ENCODE measurements at places on chromosomes 4 and X. TPM values are rescaled to one million over a fixed set of nuclear protein-coding genes. Genes with fewer than 3 reads are reported as not detected.
A peak's percentile ranks its signal among the peaks of the same experiment; 100 is the strongest.

- no peak for ATAC-seq
Observed at GRCh38 chr4:86970447-86971354, 35.9 kb downstream of the AFF1 start.

GRCh38 chr4:152352622-152353116 lies 183.2 kb downstream of the FBXW7 start:
- ATAC-seq, result peak; percentile 99

- peak; percentile 15 for ATAC-seq
Observed at GRCh38 chrX:133414406-133415275, 648 bp downstream of the GPC4 start.

DNA sequence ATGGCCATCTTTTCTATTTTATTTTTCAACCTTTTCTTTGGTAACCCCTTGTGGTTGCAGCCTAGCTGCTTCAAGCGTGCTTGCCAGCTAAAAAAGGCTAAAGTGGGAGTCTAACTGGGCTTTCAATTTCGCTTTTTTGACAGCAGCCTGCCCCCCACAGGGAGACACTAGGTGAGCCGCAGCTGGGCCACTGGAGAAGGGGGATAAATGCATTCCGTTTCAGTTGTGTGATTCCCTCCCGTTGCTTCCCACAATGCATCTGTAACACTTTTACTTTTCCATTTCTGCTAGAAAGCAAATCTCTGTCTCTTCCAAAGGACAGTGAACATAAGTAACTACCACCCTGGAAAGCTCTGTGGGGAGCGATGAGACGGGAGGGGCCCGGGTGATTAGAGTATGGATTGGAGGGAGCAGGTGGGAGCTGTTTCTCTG lies 86.3 kb upstream of the RAPGEF2 start:
- ATAC-seq, result peak; percentile 87

- peak; percentile 92 for ATAC-seq
Observed at GRCh38 chr4:166308647-166309046, 435.6 kb downstream of the TLL1 start.

DNA sequence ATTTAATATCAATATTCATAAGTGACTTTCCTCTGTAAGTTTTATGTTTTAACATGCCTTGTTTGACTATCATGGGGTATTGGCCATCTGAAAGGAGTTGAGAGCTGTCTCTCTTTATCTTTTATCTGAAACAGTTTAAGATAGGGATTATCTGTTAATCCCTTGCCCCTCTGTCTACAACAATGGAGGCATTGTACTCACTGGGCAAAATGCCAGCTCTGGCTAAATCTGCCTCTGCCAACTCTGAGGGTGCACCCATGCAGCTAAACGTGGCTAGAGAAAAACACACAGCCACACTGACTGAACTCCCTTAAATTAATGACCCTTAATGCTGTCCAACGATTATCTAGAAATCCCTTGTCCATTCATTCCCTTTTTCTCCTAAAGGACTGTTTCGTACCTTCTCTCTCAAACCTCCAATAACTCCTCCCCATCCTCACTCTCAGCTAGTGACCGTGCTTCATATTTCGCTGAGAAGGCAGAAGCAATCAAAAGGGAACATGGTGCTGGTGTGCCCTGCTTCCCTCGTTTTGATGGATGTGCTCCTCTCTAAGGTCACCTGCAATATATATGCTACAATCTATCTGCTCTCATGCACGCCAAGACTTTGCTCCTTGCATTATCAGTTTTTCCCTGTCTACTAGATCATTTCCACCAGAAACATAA lies 10.3 kb downstream of the PHKA2 start:
- no peak for ATAC-seq

DNA sequence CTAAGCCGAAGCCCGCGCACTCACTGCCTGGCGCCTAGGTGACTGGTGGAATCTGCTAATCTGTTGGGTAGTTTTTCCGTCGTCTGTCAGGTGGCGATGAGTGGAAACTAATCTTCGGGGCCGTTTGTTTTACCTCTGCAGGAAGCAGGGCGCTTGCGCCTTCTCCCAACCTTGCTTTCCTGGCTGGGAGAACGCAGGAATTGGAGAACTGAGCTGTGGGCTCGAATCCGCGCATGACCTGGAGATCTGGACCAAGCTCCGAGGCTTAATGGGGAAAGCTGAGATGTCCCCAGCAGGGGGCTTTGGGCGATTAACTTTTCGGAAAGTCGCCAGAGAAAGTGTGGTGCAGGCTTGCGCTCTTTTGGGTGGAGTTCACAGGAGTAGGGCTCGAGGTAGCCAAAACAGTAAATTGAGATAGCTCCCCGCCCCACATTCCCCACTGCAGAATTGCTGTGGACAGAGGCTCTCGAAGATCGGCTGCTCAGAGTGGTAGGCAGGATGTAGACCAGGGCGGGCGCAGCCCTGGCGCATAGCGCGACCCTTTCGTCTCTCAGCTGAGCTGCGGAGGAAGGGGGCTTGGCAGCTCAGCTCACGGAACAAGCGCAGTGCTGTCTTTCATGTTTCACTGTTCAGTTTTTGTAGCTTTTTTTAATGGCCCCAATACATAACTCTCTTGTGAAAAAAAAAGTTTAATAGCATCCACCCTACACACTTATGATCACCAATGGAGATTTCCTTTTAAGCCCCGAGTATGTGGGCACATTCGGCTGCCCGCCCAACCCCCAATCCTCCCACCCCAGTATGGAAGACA lies 2.7 kb upstream of the FGF5 start:
- ATAC-seq, result no peak

GRCh38 chrX:40154853-40155588 lies 57.3 kb upstream of the BCOR start:
- peak; percentile 51 for ATAC-seq

GRCh38 chrX:10597871-10598270 lies 22.5 kb downstream of the MID1 start:
- no peak for ATAC-seq

Gene MAGEB1
- total RNA-seq, result not detected

Gene RNF150
- 16.6 TPM for total RNA-seq

Gene UGT2B11
- not detected for total RNA-seq

Gene WAS
- 0.59 TPM for total RNA-seq

Gene COL4A6
- total RNA-seq, result 6.5 TPM

All from motor neuron (in vitro differentiated cells).